ENCODE measurements at places on chromosomes 2 and 18.

DNA sequence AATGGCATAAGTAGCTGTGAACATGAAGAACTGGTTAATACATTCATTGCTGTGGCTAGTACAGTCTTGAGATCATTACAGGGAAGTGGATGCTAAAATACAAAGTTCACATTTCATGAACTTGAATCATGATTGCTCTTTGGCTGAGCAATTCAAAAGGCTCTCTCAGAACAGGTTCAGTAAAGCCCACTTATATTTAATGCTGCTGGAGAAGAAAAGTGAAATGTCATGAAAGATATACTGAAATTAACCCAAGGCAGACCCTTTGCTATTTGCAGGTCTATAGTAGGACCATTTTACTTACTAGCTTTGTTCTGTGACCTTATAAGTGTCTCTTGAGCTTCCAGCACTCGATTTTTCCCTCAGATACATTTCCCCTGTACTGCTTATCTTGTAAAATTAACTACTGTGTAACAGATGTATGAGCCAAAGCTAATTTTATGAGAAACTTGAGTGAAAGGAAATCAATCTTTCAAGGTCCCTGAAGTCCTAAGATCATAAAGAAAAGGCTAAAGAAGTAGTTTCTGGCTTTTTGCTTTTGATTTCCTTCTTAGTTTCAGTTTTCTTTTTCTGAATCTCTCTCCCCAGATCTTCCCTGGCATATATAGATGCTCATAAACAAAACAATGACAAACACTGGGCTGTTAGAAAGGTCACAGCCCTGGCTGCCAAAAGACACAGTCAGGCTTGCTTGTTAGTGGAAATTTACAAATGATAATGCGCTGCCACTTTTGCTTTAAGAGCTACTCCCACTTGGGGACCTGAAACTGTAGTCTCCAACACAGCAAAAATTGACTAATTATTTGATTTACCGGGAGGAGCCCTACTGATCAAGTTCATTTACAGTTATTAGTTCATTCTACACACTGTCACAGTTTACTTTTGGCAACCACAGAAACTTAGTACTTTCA is 132.7 kb upstream of the XPO1 start:
- DNase-seq: no peak

GRCh38 chr2:119841550-119841949 is 81.8 kb downstream of the PTPN4 start:
- no peak for DNase-seq

DNA sequence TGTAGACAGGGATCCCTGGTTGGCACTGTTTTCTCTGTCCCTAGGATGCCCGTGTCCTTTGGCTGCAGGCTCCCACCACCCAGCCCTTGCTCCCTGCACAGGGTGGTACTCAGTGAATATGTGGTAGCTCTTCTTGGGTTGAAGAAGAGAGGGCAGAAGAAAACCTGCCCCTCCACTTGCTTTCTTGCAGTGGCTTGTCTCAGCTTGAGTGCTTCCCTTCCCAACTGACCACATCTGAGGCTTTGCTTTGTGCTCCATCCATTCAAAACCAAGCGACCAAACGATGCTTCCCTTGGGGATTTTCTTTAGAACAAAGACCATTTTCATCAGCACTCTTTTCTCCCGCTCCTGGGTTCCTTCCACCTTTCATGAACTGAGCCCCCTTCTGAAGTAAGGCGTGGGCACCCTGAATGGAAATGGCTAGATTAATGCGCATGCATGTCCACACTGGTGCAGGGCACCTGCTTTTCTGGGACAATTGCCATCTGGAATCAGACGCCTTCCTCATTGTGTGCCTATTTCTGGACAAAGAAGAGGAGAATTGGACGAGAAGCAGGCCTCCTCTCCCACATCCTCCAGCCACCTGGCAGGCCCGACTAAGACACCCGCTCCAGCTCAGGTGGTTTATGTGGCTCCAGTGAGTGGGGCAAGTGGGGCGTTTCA is 59.1 kb downstream of the ARL4C start:
- no peak for DNase-seq

DNA sequence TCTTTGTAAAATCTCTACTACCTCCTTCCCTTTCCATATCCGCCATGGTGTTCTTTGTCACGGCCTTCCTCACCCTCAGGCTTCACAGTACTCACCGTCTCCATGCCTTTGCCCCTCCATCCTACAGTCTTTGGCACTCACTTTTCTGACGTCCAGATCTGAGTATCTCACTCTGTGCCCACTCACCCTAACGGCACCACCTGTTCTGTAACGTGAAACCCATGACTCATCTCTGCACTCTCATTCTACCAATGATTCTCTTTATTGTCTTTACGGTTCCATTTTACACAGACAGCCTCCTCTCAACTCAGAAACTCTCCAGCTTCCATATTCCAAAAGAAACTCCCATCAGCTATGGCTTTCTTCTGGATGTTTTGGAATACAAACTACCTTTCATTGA is 56.7 kb downstream of the NETO1 start:
- no peak for DNase-seq

GRCh38 chr2:148301362-148301761 is 280.5 kb downstream of the MBD5 start:
- DNase-seq: no peak

DNA sequence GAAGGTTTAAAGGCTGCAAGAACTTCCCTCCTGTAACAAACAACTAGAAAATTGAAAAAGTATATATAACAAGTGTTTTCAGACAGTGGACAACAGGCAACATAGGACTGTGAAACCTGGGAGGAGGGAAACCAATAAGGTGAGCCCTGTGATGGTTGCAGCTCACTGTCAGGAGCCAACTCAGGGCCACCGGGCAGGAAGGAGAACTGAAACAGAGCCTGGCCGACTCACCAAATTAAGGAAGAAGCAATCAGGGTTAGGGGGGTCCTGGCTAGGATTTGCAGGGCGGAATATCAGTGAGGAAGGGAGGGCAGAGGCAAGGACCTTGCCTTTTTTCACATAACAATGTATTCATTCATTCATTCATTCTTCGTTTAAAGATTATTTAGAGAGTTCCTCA is 21.8 kb upstream of the CNRIP1 start:
- no peak for DNase-seq

Data from activated CD8-positive, alpha-beta memory T cell treated with anti-CD3 and anti-CD28 coated beads for 24 hours (primary cell).